Nasal cavity respiratory epithelium epithelial cell of viscerocranial mucosa (primary cell): ENCODE measurements at places on chromosomes 7 and 10. TPM values are rescaled to one million over a fixed set of nuclear protein-coding genes. Genes with fewer than 3 reads are reported as not detected.

Gene ELMO1
- total RNA-seq: 0.14 TPM in 1 of 2 replicates, not detected in the other

Gene NRCAM
- total RNA-seq: 7.2 and 49.5 TPM in 2 replicates

Gene SEMA3C
- 193 and 275 TPM in 2 replicates for total RNA-seq

Gene SDK1
- 0.34 and 4.2 TPM in 2 replicates for total RNA-seq

Gene CCDC146
- total RNA-seq: 2.1 and 6.8 TPM in 2 replicates

Gene CFAP70
- total RNA-seq: 0.68 and 3.6 TPM in 2 replicates

Gene PODXL
- total RNA-seq: 0.34 and 0.50 TPM in 2 replicates

Gene IPMK
- total RNA-seq: 9.2 and 10.8 TPM in 2 replicates
